ENCODE measurements at places on chromosomes 7 and 10. TPM values are rescaled to one million over a fixed set of nuclear protein-coding genes. Genes with fewer than 3 reads are reported as not detected.

CTAGE4 gene
- total RNA-seq, result 0.31 TPM

GRK5 gene
- 17.3 TPM for total RNA-seq

DNA sequence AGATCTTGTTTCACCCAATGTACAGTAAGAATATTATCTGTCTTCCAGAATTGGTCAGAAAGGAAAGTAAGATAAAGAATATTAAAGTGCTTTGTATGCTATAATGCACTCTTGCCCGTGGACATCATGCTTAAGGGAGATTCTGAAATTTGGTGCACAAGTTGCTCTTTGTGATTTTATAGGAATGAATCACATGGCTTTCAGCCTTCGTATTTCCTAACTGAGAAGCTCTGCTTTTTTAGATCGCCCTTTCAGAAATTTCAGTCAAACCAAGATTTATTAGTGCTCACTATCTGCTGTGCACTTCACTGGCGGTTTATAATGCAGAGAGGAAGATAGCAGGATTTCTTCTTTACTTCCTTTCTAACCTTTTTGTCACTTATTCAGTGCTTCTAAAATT is 1248.5 kb upstream of the LRRN3 start:
- no peak for DNase-seq

DNA sequence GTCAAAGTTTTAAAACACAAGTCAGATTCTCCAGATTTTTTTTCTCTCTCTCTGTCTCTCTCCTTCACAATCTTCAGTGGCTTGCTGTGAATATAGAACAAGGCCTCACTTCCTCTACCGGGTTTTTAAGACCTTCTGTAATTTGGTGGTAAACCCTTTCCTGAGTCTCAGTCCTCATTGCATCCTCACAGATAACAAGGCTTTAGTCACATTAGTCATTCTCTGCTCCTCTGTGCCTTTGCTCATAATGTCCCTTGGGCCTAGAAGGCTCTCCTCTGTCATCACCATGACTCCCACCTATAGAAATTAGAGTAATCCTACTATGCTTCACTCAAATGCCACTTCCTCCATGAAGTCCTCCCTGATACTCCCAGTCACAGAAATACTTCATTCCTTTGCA is 172.7 kb upstream of the HPS1 start:
- no peak for DNase-seq

BICC1 gene
- total RNA-seq, result 7.6 TPM

CPXM2 gene
- total RNA-seq, result 0.16 TPM

Measured in occipital lobe (tissue), 3 donors.